Stimulated activated naive CD4-positive, alpha-beta T cell (primary cell): ENCODE measurements at places on chromosomes 7 and 10.

DNA sequence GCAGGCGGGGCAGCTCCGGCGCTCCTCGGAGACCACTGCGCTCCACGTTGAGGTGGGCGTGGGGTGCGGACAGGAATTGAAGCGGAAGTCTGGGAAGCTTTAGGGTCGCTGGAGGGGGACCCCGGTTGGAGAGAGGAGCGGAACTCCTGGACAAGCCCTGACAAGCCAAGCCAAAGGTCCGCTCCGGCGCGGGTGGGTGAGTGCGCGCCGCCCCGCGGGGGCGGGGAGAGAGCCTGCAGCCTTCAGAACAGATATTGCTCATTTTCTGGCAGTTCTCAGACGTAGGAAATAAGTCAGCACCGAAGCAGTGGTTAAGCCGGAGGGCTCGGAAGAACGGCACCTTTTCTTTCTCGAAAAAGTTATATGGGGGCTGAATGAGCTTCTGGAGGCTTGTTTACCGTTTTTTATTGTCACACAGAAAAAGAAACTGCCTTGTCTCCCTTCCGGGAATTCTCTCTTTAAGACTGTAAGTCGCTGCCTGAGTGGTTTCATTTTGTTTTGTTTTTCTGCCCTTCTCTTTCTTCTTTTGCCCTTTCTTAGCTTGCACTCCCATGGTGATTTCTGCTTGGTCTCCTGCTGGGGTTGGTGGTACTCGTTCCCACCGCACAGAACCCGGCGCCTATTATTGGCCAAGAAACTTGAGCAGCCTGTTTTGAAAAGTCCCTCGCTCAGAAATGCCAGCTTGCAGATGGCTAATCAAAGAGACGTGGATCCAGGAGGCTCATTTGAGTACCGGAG, 732 bp downstream of the FAS start:
- DNase-seq, result peak; percentile 48

GRCh38 chr10:125127110-125127509, 33.3 kb downstream of the CTBP2 start:
- DNase-seq, result no peak

- no peak for DNase-seq
These were observed 22.9 kb downstream of the CRHR2 start for GRCh38 chr7:30659312-30659711.

- DNase-seq, result no peak
These were observed 28.8 kb upstream of the SLC26A4 start for GRCh38 chr7:107631588-107632491.

- peak; percentile 10 for DNase-seq
These were observed 96.6 kb downstream of the MKLN1 start for GRCh38 chr7:131424219-131424822.

GRCh38 chr7:1254281-1255079, 21.8 kb downstream of the UNCX start:
- no peak for DNase-seq

DNA sequence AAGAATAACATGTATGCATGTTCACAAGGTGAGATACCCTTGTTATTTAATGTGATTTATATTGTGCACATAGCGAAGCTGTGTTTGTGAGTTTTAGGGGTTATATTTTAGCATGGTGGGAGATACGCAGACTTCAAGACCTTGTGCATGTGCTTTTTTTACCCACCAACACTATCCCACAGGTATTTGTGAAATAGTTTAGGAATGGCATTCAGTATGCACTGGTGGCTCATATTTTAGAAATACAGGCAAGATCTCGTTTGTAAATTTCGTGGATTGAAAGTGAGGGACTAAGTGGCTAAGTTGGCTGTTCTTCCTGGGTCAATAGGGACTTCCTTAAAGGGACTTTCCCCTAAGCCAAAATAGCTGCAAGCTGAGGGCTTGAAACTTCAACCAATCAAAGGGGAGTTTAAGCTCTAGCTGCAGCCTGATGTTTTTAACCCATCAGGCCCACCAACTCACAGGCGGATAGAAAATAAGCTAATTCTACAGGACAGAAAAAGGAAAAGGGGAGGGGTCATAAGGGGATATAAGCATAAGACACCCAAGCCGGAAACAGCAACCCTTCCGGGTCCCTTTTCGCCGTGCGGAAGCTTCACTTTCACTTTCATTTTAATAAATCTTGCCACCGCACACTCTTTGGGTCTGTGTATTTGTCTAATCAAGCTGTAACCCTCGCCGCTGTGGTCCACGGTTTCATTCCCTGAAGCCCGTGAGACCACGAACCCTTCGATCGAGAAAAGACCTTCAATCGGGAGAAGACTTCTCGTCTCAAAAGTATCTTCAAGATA, 291.0 kb downstream of the GPR158 start:
- no peak for DNase-seq

DNA sequence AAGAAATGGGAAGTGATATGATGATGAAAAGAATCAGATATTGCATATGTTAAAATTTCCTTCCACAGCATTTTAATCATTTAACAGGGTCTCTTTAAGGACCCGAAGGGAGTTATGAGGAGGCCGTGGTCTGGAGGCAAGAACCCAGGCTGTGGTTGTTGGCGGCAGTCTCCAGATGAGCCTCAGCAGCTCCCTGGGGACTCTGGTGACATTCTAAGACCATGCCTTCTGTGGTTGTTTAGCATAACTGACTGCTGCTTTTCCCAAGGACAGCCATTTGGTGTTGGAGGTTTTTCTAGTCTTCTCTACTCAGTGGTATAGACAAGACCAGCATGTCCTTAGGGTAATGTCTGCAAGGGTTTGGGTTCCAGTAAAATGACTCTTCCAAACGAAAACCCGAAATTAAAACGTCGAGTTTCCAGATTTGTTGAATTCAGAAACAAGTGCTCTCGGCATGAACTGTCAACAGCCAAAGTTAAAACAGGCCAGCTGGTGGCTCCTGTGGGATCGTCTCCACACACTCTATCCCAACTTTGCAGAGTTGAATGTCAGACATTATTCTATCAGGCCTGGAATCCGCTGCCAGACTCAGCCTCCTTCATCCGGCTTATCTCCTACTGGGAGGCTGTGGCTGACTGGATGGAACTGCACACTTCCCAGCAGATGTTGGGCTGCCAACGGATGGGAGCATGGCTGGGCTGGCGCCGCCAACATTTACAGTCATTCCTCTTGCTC, 183.1 kb downstream of the TAX1BP1 start:
- no peak for DNase-seq

GRCh38 chr7:112377593-112377992, 72.7 kb upstream of the IFRD1 start:
- no peak for DNase-seq

DNA sequence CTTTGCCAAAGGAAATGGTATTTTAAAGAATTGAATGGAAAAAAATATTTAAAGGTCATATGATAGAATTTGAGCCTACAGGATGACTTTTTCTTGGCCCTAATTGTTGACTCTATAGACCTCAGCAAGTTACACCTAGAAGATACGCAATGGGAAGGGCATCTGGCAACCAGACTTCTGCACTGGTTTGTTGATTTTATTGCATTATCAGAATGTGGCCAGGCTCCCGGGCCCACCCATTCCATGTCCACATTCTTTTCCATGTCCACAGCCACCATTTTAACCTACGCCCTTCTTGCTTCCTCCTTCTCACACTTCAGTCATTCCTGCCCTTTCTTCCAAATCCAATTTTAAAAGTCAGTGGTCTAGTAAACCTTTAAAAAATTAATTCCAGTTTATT, 738.4 kb downstream of the SUGCT start:
- no peak for DNase-seq

DNA sequence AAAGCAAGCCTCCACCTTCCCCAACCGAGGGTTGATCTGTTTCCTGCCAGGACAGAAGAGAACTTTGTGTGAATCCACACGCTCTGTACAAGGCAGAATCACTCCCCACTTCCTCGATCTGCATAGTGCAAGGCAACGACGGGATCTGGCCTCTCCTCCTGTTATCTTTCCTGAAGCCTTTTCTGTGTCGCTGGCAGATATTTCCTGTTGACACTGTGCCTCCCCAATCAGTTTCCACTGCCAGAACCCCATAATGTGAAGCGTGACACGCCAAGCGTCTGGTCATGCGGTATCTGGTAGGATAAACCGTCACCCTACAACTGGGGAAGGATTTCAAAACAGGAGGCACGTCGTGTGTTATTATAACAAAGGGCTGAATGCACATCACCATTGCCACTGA, 57.2 kb downstream of the FAM171A1 start:
- DNase-seq, result no peak

GRCh38 chr10:92241158-92241500, 49.7 kb downstream of the CPEB3 start:
- DNase-seq, result no peak

- no peak for DNase-seq
These were observed 602.7 kb upstream of the NRP1 start for GRCh38 chr10:33937036-33937730.

- no peak for DNase-seq
These were observed 16.1 kb downstream of the OGDH start for GRCh38 chr7:44622342-44623151.

- no peak for DNase-seq
These were observed 271.6 kb downstream of the CACNA2D1 start for GRCh38 chr7:82172017-82172416.

GRCh38 chr10:112374724-112375541, 1.0 kb downstream of the ACSL5 start:
- no peak for DNase-seq

- peak; percentile 39 for DNase-seq
These were observed 4.4 kb downstream of the BAG3 start for GRCh38 chr10:119655566-119656001.

DNA sequence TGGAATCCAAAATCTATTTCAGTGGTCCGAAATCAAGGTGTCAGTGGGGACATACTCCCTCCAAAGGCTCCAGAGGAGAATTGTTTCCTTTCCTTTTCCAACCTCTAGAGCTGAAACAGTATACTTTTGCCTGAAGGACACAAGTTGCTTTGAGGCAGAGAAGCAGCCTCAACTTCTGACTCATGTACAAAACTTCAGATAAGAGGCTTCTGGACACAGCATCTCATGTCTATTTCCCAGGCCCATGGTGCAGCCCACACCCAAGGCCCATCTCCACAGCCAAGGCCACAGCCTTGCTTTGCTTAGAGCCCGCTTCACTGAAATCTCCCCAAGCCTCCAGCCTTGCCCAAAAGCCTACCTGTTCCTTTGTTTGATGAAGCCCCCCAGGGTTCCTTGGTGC, 68.9 kb downstream of the ZNF467 start:
- DNase-seq, result no peak

- no peak for DNase-seq
These were observed 38.8 kb downstream of the R3HCC1L start for GRCh38 chr10:98173260-98173659.

- DNase-seq, result no peak
These were observed 10.4 kb downstream of the ZNF316 start for GRCh38 chr7:6647541-6647940.

GRCh38 chr10:128051548-128051947, 74.7 kb downstream of the MKI67 start:
- DNase-seq, result no peak

DNA sequence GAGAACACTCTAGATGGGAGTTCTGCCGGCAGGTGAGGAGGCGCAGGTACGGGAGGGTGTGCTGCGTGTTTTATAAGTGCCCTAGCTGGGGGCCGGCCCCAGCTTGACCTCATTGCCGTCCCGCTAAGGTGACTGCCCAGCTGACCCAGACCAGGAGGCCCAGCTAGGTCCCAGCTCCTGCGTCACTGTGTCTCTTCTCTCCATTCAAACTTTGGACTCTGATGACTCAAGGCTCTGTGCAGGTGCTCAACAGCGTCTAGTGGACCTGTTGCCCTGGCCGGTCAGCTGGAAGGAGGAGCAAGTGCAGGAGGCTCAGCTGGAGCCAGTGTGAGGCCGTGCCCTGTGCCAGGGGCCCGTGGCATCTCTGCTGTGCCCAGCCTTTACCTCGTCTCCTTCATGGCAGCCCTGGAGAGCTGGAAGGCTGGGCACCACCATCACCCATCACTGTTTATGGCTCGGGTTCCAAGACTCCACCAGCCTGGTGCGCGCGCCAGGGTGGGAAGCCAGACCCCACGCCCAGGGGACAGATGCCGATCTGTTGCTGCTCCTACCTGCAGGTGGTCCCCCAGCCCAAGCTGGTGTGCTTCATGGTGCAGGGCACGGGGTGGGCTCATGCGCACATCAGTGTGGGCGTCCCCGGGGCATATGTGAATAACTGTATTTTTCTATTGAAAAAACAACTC, 14.6 kb downstream of the LHPP start:
- DNase-seq, result no peak

DNA sequence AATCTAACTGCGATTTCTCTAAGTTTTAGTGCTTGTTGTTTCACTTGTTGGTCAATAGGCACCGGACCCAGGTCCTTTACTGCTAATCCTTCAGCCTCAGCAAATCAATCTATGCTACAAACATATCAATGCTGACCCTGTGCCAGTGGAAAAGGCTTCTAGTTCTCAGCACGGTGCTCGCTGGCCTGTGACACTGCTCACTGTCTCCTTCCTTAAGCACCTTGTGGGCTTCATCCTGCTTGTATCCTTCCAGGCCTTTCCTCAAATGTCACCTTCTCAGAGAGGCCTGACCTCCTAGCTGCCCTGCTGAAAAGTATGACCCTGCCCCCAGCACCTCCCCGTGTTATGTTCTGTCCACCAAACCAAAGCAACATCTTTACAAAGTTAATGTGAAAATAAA, 201.2 kb upstream of the FRMD4A start:
- no peak for DNase-seq

DNA sequence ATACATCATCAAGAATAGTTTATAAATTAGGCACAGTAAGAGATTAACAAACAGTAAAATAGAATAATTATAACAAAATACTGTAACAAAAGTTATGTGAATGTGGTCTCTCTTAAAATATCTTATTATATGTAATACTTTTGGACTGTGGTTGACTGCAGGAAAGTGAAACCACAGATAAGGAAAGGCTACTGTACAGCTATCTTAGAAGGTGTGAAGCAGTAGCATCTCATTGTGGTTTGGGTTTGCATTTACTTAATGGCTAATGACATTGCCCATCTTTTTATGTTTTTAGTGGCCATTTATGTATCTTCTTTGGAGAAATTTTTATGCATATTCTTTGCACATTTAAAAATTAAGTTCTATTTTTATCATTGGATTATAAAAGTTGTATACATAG, 296.4 kb upstream of the MAGI2 start:
- DNase-seq, result no peak

DNA sequence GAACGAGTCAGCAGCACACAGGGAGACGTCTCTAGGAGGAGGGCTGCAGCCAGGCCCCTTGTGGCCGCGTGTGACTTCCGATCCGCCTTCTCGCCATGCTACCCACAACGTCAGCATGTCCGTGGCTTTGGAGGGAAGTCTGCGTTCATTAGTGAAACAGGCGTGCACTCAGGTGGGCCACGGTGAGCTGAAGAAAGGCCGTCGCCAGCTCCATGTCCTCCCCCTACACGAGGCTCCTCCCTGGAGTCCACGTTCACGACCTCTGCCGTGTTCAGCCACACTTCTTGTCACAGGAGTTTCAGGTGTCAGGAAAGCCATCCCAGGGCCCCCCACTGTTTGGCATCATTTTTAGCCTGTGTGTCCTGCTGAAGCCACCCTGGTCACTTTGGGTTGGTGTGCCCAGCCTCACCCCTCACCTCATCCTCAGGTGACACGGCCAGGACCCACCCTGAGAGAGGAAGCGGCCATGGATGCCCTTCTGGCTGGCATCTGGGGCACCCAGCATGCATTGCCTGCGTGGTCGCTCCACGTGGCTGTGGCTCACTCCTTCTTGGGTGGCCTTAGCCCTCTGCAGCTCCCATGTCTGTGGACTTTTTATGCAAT, 310.6 kb upstream of the SHH start:
- DNase-seq, result no peak

GRCh38 chr10:70738006-70738760, 47.0 kb downstream of the TBATA start:
- DNase-seq, result no peak
